ENCODE measurements at places on chromosomes 12 and 14.

GRCh38 chr14:76546426-76547221, 170.7 kb downstream of the ESRRB start:
- DNase-seq: no peak

- peak; percentile 57 for DNase-seq
Measured at GRCh38 chr12:66152732-66153131, 17.1 kb downstream of the TMBIM4 start.

- DNase-seq: peak; percentile 74
Measured at GRCh38 chr12:111598637-111599452, at the start of gene ATXN2. ATXN2 (minus strand) TSS chr12:111599315; CDS start chr12:111599034, 281 bp downstream.

- no peak for DNase-seq
Measured at GRCh38 chr14:24712909-24713308, 78.9 kb upstream of the GZMB start.

DNA sequence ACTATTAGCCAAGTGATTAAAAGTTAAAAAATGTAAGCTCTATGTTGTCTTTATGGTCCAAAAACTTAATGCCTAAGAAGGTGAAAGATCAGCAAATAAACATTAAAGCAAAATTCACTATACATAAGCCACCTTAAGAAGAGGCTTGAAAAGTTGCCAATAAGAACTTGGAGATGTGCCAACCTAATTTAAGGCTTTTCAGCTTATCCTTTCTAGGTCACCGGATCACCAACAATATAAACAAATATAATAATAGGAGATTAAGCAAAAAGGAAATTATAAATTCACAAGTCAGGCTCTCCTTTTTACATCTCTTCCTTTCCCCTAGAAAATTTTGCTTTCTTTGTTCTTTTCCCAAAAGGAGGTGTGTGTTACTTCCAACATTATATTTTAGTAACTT, 30.9 kb downstream of the SLC2A3 start:
- DNase-seq: no peak

GRCh38 chr12:104049278-104049902, 597 bp downstream of the GLT8D2 start:
- DNase-seq: peak; percentile 66

GRCh38 chr14:34971381-34971780, 11.4 kb upstream of the SRP54 start:
- peak; percentile 50 for DNase-seq

GRCh38 chr14:39140170-39140569, 26.0 kb downstream of the GEMIN2 start:
- DNase-seq: no peak

DNA sequence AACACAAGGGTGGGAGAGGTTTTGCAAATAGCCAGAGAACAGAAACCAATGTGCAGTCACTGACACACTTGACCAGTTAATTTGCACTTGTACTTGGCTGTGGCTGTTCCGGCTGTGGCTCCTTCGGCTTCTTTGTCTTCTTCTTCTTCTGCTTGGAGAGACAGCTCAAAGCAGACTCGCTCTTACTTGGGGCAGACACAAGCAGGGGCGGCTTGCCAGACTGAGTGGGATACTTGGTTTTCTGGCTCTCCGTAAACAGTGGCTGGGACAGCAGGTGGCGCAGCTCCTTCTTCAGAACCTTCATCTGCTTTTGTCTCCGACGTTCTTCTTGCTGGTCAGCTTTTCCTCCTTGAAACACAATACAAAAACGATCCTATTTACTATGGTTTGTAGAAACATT, 25.0 kb downstream of the OTUB2 start:
- peak; percentile 37 for DNase-seq

DNA sequence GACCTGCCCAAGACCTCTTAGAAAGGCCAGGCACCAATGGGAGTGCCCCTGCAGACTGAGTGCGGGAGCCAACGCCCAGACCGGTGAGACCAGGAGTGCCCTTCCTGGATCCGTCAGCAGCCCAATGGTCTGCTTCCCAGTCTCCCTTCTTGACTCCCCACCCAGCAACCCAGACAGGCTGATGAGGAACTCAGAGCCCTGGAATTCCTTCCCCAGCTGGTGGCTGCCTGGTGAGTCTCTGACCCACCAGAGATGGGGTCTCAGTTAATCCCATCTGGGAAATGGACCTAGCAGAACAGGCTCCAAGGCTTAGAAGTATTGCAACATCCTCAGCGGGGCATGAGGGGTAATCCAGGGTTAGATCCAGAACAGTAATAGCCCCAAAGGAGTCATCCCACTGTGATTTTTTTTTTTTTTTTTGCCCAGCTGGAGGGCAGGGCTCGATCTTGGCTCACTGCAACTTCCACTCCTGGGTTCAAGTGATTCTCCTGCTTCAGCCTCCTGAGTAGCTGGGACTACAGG, 1.5 kb upstream of the RASAL1 start:
- no peak for DNase-seq

- DNase-seq: no peak
Measured at GRCh38 chr14:63941023-63941422, 88.2 kb downstream of the SYNE2 start.

DNA sequence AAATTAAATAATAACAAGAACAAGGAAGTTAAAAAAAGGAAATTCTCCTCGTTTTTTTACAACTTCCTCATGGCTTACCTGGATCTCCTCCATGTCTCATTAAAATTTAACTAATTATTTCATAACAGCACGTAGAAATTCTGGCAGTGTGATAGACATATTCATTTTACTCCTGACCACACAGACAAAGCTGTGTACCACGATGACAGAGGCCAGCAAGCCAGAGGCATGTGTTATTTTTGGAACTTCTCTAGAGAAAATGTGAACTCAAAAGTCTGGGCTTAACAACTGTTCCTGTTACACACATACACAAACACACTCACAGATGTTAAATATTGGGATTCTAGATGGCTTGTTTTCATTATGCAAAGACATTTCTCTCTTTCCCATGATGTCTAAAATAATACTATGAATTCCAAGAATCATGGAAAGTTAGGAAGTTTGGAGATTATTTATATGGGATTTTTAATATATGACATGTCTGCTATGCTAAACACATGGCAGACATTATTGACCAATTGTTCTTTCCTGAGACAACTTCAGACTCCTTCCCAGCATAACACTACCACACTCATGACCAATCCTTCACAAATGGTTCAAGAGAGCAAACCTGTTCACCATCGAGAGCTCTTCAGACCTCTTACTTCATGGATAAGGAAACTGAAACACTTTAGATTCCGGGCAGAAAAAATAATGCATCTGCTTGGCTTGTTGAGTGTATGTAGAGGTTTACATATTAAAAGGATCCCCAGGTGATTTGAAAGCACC, 158.7 kb downstream of the DACT1 start:
- DNase-seq: no peak

DNA sequence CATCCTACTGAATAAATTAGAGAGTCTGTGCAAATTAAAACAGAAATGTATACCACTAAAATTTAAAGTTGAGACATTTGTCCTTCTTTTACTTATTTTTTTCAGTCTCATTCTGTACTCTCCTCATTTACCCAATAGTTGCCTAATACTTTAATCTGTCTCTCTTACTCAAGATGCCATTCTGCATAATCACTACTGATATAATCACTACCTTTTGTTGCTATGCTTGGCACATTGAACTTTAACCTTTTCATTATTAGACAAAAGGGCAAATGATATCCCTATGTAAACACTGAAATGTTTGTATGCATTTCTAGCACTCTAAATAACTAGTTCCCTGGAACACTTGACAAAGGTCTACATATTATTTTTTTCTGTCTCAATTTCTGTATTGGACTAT, 1108.3 kb upstream of the FLRT2 start:
- no peak for DNase-seq

DNA sequence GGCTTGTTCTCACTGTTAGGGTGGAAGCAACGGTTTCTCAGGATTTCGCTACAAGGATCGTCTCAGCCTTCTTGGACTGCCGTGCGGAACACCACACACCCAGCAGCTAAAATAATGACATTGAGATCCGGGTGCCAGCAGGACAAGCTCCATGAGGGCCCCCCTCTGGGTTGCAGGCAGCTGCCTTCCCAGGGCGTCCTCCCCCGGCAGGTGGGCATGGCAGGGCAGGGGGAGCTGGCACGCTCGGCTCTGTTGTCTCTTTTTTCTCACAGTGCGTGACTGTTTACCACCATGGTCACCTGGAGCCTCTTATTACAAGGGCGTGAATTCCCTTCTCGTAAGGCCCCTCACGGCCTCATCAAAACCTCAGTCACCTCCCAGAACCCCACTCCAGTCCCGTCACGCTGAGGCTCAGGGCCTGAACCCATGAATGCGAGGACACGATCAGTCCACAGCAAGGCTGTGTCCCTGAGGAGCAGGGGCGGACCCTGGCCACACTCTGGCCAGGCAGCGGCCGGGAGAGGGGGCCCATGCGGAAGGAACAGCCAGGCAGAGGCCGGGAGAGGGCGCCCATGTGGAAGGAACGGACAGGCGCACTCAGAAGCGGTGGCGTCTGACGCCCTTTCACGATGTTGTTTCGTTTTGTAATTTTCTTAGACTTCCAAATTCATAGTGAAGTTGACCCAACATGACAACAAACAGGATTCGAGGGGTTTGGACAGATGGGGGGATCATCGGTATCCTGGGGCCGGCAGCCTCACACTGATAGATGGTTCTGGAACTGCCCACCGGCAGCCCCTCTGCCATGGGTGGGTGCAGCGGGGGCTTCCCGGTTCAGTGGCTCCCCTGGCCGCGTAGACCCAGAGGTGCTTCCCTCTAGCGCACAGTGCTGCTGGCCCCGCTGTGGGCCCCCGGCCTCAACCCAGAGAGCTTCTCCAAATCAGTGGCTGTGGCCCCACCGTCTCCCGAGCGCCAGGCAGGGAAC, 10.0 kb downstream of the LRCOL1 start:
- peak; percentile 64 for DNase-seq

DNA sequence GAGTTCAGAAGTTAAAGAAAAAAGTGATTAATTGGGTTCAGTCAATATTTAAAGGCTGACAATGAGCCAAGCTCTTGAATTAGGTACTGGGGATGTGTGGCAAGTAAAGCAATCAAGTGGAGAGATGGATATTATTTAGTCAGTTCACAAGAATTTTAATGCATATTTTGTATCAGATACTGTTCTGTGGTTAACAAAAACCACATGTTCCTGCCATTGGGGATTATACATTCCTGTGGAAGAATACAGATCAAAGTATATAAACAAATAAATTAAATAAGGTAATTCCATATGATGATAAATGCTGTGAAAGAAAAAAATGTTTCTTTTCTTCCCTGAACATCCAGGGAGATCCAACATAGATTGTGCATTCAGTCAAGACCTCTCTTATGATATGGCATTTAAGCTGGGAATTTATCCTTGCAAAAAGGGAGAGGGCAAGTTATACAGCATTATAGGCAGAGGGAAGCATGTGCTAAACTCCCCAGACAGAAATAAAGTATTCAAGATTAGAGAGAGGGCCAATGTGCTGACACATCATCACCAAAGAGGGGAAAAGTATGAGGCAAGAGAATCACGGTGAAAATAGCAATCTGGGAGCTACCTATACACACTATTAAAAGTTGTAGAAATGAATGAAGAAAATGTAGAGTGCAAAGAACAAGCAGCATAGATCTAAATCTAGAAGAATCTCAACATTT, 17.6 kb upstream of the A2M start:
- DNase-seq: no peak

GRCh38 chr12:69844836-69845235, 19.8 kb downstream of the MYRFL start:
- no peak for DNase-seq

DNA sequence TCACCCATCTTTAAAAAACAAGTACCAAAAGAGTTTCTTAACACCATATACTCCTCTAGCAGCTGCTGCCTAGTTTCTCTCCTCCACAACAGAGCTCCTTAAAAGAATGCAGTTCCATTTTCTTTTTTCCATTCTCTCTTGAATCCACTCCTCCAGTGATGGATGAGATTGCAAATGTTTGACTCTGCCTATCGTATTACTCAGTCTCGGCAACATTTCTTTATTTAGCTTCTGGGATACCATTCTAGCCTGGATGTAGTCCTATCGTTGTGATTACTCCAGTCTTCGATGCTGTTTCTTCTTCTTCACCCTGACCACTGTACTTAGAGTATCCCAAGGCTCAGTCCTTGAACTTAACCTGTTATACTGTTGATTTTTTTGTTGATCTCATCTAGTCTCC, 30.8 kb downstream of the CAND1 start:
- no peak for DNase-seq

GRCh38 chr14:103194256-103195045, 71.2 kb downstream of the TNFAIP2 start:
- DNase-seq: peak; percentile 89

DNA sequence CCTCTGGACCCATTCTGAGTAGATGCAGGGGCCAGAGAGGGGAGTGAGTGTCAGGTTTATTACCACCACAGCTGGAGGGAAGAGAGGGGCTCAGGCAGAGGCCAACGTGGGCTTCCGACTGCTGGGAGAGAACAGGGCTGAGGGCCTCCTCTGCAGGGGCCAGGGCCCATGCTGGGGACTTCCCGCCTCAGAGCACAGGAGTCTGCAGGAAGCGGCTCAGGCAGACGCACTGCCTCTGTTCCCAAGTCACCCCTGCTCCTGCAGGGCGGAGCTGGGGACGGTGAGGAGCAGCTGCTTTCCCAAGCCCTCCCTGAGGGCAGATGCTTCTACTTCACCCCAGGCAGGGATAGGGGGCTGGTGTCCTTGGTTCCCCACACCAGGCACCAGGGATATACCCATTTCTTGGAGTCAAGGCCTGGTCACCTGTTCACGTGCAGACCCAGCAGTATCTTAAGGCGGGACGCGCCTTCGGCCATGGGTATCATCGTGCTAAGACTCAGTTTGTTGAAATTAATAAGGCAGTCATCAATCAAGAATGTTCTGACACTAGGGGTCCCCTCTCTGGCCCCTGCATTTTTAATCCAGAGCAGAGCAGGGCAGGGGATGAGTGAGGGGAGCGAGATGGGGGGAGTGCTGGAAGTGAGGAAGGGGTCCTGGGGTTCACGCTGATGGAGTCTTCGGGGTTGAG, 100.0 kb downstream of the PIWIL1 start:
- no peak for DNase-seq

DNA sequence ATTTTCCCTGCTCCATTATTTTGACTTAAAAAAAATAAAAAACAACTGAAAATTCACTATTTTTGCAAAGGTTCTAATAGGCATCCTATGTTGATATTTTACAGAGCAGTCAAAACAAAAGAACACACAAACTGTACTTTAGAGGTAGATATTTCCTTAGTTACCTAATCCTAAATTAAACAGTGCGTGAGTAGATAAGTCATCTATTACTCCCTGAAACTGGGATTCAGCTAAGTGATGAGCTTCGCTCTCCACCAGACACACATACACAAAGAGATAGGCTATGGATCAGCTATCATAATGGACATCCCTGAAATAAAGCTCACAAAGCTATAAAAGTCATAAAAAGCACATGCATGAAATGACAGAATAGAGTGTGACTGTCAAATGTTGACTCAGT, 398.7 kb downstream of the SOX5 start:
- DNase-seq: no peak

GRCh38 chr12:110760204-110760609, 17.5 kb upstream of the PPP1CC start:
- no peak for DNase-seq

GRCh38 chr14:93039649-93040315, 75.9 kb downstream of the ITPK1 start:
- DNase-seq: no peak

GRCh38 chr12:91044586-91044985, 13.2 kb downstream of the KERA start:
- DNase-seq: no peak

Data from AG10803 (cell line).